CD4-positive, alpha-beta T cell treated with Interferon alpha-2 for 1 hour (primary cell): ENCODE measurements at places on chromosomes 16 and 17.

- DNase-seq, result no peak
Observed at GRCh38 chr17:652314-652713, 62.3 kb downstream of the VPS53 start.

GRCh38 chr17:44210342-44211192, 8.9 kb downstream of the UBTF start:
- peak; percentile 94 for DNase-seq

DNA sequence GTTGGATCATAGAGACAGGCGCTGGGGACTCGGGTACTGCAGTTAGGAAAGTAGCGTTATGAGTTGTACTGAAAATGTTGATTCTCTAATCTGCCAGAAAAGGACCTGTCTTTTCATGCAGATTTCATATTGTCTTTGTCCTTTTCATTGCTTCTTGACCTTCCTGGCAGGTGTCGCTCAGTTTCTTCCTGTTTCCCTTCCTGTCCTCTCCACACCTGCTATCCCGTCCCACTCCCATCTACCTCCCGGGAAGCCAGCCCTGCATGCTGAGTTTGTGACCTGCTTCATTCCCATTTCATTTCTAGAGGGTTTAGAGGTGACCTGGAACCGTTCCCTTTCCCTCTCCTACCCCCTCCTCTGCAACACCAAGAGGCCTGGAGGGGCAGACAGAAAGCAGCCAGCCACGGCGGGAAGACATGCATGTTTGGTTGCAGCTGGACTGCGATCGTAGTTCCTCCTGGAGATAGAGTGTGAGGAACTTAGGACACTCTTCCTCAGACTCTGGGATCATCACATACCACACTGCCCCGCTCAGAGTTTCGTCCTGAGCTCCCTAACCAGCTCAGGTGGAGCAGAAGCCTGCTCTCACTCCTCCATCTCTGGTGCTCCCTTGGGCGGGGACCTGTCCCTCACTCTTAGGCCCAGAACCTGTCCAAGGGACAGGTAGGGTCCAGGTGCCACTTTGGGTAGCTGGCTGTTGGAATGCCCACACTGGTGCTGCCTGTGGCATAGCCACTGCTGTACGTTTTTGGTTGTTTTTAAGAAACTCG, 23.9 kb upstream of the ARHGAP23 start:
- DNase-seq, result no peak

DNA sequence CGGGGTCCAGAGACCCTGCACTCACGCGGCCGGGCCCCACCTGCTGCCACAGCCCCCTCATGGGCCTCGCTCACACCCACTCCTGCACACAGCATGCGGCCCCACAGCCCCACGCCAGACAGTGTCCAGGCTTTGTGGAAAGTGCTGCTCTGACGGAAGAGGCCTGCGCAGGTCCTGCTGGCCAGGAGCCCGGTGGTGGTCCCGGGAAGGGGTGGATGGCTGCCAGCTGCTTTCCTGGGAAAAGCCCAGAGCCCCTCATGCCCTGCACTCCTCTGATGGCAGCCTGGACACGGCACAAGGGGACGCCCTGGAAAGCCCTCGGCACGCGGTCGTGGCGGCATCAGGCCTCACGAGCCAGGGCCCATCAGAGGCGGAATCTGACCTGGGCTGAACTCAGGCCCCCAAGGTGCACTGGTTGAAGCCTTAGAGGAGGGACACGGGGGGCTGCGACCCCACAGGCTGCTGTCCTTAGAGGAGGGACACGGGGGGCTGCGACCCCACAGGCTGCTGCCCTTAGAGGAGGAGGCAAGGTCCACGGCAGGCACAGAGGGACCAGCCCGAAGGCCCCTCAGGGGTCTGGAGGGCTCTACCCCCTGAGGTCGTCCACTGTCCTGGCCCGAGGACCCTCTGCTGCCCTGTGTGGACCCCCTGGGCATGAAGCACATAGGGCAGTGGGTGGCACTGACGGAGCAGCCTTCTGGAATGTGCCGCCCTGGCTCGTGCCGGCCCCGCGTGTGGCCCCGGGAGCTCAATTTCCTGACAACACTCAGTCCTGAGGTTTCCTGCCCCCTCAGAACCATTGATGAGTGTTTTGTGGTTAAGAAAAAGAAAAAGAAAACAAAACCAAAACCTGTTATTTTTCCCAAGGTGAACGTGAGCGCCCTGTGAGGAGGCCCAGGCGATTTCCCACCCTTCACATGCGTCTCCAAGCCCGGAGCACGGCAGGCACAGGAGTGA, 22.1 kb downstream of the SOX8 start:
- DNase-seq, result peak; percentile 66

DNA sequence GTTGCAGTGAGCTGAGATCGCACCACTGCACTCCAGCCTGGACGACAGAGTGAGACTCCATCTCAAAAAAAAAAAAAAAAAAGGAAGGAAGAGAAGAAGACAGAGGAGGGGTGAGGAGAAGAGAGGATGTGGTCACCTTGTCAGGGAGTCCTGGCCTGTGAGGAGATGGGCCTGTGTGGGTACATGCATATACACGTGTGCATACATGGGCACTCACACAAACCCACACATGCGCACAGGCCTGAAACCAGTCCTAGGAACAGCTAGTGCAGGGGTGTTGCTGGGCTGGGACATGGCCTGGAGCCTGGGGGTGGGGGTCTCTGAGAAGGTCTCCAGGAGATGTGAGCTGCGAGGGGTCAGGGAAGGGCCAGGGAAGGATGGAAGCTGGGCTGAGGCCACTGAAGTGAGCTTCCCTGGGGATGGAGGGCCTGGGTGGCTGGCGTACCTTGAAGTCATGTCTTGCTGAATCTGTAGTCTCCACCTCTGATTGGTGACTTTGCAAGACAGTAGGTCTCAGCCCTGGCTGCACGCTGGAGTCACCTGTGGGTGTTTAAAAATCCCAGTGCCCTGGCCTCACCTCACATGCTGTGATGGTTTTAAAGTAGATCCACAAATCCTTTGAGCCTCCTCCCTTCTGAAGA, 72.4 kb downstream of the MRM1 start:
- DNase-seq, result no peak
